PC-9 (cell line): ENCODE measurements at places on chromosomes 5 and 9. TPM values are rescaled to one million over a fixed set of nuclear protein-coding genes. Genes with fewer than 3 reads are reported as not detected.

DNA sequence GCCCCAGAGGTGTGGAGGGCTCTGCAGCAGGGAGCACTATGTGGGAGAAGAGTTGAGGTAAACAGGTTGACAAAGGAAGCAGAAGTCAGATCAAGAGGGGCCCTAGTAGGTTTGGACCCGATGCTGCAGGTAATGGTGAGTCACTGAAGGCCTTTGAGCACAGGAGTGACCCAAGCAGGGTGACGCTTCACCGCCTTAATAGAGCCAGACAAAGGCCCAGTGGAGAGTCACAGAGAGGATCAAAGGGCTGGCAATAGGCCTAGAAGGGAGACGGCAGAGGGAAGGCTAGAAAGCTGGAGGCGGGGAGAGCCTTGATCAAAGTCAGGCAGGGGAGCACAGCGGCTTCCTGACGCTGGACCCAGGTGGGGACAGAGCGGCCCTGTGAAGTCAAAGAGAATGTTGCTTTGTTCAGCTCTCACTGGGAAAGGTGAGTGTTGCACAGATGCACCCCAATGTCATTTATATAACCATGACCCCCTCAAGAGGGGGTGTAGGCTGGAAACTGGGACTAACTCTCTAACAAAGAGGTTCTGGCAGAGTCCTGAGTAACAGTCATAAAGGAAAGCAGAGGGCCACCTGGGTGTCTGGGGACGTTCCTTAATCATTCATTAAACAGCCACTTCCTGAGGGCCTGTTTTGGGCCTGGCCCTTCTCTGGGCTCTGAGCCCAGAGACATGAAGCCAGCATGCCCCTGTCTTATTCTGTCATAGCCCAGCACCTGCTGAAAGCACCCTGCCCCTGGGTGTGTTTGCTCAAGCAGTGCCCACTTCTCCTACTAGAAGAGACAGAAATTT is 9.8 kb upstream of the CPLX2 start:
- no peaks in the 10 kb centered on the region for H3K27me3 ChIP-seq
- DNase-seq: no peak
- H3K4me1 ChIP-seq: peaks cover 16% of the 10 kb centered on the region
- H3K27ac ChIP-seq: no peak overlapping the region

DNA sequence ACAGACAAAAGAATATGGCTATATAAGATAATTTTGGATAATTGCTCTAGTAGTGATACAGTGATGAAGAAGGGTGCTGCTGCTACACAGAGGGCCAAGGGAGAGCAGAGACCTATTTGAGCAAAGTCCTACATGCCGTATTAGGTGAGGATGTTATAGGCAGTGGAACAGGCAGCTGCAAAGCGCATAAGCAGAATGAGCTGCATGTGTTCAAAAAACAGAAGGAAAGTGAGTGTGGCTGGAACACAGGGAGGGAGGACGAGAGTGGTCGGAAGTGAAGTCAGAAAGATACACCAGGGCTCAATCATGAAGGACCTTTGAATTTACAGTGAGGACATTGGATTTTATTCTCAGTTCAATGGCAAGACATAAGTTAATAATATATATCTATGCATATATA is 35.4 kb downstream of the ITGA2 start:
- peaks cover 29% of the 10 kb centered on the region for H3K36me3 ChIP-seq
- H3K4me3 ChIP-seq: no peak overlapping the region
- peaks cover 36% of the 10 kb centered on the region for H3K4me1 ChIP-seq
- no peak for DNase-seq
- H3K27ac ChIP-seq: peak overlapping the region; percentile 36; the same call in 1 of the 2 replicates

GRCh38 chr9:134187891-134188385 is 23.6 kb upstream of the RNU6ATAC start:
- peaks cover 27% of the 10 kb centered on the region for H3K27me3 ChIP-seq
- no peaks in the 10 kb centered on the region for H3K36me3 ChIP-seq
- H3K4me1 ChIP-seq: no peaks in the 10 kb centered on the region
- no peak for DNase-seq
- H3K27ac ChIP-seq: no peak overlapping the region

DNA sequence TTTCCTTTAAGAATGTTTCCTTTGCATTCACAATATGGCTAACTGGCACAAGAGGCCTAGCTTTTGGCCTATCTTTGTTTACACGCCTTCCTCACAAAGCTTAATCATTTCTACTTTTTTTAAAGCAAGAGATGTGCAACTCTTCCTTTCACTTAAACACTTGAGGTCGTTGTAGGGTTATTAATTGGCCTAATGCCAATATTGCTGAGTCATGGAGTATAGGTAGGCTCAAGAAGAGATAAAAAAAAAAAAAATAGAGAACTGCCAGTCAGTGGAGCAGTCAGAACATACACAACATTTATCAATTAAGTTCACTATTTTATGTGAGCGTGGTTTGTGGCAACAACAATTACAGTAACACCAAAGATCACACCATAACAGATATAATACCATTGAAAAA is 5.9 kb downstream of the FKBP15 start:
- H3K4me3 ChIP-seq: no peak overlapping the region
- H3K36me3 ChIP-seq: no peaks in the 10 kb centered on the region; the same call in 1 of the 2 replicates
- H3K27me3 ChIP-seq: no peaks in the 10 kb centered on the region
- no peak for DNase-seq
- peaks cover 7% of the 10 kb centered on the region for H3K4me1 ChIP-seq

DNA sequence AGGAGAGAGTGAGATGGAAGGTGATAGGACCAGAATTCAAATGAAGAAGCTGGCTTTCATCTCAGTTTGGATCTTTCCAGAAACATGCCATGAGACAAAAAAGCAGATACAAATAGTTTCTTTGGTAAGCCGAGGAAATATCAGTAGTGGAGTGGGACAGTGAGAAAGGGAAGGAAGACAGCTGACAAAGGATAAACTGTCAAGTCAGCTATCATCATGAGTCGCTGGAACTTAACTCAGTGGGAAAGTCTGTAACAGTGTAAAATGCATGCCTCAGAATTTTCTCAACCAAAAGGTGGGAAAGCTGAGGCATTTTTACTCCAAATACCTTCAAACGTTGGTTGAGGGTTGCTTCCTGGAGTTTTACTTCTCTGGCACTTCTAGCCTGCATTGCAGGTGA is 129.8 kb downstream of the PLPPR1 start:
- H3K27ac ChIP-seq: no peak overlapping the region
- DNase-seq: no peak
- no peaks in the 10 kb centered on the region for H3K4me1 ChIP-seq
- H3K4me3 ChIP-seq: no peak overlapping the region

GRCh38 chr9:76911971-76912370 is 6.1 kb upstream of the PRUNE2 start:
- DNase-seq: no peak
- H3K27me3 ChIP-seq: peaks cover 41% of the 10 kb centered on the region; the same call in 1 of the 2 replicates
- H3K27ac ChIP-seq: no peak overlapping the region
- no peak overlapping the region for H3K4me3 ChIP-seq
- H3K4me1 ChIP-seq: peaks cover 24% of the 10 kb centered on the region; the same call in 1 of the 2 replicates
- no peaks in the 10 kb centered on the region for H3K36me3 ChIP-seq

DNA sequence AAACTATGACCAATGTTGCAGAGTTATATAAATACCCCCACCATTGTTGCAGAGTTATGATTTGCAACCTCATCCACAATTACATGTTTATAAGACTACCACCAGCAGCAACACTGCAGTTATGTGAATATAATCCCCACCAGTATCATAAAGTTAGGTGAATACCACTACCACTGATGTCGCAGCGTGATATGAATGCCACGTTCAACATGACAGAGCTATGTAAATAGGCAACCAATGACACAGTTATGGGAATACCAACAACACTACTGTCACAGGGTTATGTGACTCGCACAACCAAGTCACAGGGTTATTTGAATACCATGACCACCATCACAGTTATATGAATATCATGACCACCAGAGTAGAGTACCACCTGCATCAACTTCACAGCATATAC is 63.9 kb downstream of the SHC3 start:
- no peaks in the 10 kb centered on the region for H3K27me3 ChIP-seq
- no peak overlapping the region for H3K27ac ChIP-seq
- DNase-seq: no peak
- no peaks in the 10 kb centered on the region for H3K4me1 ChIP-seq
- no peak overlapping the region for H3K4me3 ChIP-seq
- H3K36me3 ChIP-seq: no peaks in the 10 kb centered on the region

DNA sequence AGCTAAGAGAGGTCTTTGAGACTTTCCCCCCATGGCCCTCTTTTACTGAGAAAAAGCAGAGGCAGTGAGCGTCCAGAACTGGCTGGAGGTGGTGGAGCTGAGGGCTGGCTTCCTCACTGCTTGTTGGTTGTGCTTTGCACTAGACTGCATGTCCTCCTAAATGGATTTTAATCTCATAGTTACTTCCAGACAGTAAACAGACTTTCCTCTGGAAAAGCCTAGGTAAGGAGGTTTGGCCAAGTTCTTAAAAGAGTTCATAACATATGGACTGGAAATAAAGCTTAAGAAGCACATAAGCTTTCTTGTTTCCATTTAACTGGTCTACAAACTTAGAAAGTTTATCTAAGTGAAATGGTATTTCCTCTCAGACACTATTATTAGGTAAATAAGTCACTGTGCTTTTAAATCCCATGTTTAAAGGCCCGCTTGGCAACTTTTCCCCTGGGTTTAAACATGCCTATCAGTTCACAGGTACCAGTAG is 2.0 kb downstream of the ASPN start:
- no peak for DNase-seq
- H3K36me3 ChIP-seq: no peaks in the 10 kb centered on the region
- H3K4me3 ChIP-seq: no peak overlapping the region

GRCh38 chr9:3296536-3296935 is 229.3 kb downstream of the RFX3 start:
- H3K36me3 ChIP-seq: no peaks in the 10 kb centered on the region
- H3K27ac ChIP-seq: no peak overlapping the region
- DNase-seq: no peak
- no peak overlapping the region for H3K4me3 ChIP-seq

DNA sequence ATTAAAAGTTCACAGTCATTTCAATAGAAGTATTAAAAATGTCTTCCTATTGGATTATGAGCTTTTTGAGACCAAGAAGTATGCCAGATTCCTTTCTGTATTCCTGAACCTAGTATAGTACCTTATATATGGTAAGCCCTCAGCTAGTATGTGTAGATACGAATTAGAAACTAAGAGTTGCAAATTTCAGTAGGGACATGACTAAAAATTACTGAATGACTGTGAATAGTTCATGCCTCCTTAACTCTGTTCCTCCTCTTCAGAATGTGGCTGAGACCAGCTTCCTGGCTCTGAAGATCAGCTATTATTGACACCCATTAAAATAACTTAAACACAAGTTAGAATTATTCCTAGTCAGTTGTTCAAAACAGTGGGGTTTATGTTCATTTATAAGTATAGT is 19.7 kb downstream of the KDM3B start:
- H3K27me3 ChIP-seq: no peaks in the 10 kb centered on the region
- no peaks in the 10 kb centered on the region for H3K4me1 ChIP-seq
- no peak overlapping the region for H3K4me3 ChIP-seq
- no peak for DNase-seq
- no peak overlapping the region for H3K27ac ChIP-seq

DNA sequence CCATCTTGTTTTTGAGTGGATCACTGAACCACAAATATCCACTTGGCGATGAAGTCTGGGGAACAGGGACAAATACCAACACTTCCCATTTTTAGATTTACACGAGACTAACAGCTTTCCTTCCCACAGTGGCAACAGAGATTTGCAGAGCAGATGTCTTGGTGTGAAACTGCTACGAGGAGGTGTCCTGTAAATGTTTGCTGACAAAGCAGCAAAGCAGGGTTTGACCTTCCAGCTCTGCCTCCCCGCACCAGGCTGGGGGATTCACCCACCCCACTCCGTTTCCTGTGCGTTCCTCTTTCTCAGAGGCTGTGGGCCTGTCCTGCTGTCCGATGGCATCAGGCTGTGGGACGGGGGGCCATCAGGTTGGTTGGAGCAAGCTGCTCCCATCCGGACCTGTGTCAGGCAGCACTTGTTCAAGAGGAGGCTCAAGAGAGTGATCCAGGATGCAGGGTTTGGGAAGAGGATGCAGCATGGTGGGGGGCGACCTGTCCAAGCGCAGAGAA is 693 bp upstream of the RGS3 start:
- no peaks in the 10 kb centered on the region for H3K27me3 ChIP-seq
- no peak overlapping the region for H3K27ac ChIP-seq
- peaks cover 31% of the 10 kb centered on the region for H3K4me1 ChIP-seq

Gene PCDHGC3
- total RNA-seq: 0.50 and 0.53 TPM in 2 replicates

Gene CCL28
- total RNA-seq: 2.2 and 4.3 TPM in 2 replicates

Gene CMBL
- 286 and 294 TPM in 2 replicates for total RNA-seq

Gene FYB1
- total RNA-seq: 7.1 and 10.5 TPM in 2 replicates

Gene PCDHGA9
- total RNA-seq: not detected in 2 replicates

Gene DNAI1
- total RNA-seq: 1.5 and 1.6 TPM in 2 replicates

Gene PCDHB15
- total RNA-seq: not detected in 2 replicates
